ENCODE measurements at places on chromosomes 13 and 19.

DNA sequence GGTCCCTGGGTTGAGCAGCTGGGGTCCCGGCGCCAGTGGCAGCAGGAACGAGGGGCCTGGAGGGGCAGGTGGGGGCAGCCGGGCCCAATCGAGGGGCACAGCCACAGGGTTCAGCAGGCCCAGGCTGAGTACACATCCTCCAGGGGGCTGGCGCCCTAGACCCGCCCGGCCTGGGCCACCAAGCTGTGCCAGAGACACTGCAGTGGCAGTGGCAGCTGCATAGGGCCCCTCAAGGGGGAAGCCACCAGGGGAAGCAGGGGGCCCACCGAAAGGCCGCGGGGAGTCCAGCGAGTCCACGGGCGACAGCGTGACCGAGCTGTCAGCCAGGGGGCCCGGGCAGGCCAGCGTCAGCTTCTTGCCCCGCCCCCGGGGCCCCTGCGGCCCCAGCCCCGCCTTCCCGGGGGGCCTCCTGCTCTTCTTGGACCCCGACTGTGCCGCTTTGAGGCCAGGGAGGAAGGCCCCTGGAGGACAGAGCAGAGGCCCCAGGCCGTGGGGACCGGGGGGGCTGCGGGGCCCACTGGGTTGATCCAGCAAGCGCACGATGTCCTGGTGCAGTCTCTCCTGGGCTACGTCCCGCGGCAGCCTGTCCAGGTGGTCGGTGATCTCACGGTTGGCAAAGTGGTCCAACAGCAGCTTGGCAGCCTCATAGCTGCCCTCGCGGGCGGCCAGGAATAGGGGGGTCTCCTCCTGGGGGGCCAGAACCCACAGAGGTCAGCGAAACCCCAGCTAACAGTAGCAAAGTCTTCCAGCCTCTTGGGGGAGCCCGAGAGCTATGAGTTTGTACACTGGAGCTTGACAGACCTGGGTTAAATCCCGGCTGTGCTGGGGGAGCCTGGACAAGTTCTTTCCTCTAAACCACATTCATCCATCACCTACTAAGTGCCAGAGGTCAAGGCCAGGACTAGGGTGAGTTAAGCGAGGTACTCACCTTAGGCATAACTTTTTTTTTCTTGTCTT is 39.5 kb downstream of the NOTCH3 start:
- DNase-seq: no peak

- no peak for DNase-seq
Measured at GRCh38 chr13:39580881-39581575, 22.0 kb downstream of the LHFPL6 start.

DNA sequence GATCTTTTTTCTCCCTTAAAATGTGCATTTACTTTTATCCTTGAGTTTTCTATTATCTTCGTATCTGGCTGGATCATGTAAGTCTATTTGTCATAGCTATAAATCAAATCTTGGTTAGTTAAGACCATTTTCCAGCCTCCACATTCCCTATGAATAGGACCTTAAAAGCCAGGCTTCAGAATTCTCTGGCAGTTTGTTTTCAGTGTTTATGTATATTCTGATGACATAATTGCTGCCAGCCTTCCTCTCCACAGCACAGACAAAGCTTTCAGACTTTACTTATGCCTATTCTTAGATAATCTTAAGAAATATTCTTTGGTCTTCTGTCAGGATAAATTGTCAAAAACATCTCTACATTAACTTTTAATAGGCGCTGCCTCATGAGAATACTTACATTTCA is 870.8 kb upstream of the SPRY2 start:
- no peak for DNase-seq

DNA sequence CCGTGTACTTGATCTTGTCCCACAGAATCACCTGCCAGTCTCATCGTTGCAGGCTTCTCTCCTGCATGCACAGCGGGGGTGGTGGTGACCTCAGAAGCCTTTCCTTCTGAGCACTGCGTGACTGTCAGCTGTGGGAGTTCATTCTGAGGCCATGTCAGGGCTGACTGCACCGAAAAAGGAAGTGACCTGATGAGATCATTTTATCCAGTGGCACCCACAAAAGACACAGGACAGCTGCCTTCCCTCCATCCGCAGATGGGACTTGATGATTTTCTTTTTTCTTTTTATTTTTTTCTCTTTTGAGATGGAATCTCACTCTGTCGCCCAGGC is 89.7 kb downstream of the RAB20 start:
- DNase-seq: no peak

DNA sequence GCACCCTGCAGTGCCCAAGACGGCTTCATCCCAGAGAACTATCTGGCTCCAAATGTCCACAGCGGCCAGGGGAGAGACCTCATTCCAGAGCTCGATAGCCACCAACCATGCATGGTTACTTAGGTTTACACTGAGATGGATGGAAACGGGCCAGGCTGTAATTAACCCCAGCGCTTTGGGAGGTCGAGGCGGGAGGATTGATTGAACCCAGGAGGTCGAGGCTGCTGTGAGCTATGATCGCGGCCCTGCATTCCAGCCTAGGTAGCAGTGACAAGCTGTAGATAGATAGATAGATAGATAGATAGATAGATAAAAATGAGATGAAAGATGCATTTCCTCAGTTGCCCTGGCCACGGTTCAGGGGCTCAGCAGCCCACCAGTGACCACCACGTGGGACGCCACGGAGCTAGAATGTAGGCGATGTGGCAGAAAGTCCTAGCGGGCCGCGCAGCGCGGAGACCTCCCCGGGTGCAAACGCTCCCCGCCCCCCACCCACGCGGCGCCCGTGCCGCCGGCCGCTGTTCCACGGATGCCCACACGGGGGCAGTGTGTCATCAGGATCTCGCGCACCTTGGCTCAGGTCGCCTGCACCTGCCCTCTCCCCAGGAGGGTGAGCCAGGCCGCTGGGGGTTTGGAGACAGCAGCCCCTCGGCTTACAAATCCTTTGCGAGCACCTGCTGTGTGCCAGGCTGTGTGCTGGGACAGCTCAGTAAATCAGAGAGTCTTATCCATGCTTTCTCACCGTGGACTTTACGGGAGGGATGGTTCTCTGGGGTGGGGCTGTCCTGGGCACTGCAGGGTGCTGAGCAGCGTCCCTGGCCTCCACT is 13.5 kb upstream of the TLE5 start:
- no peak for DNase-seq

Data from stimulated activated CD8-positive, alpha-beta memory T cell treated with anti-CD3 and anti-CD28 coated beads, Interleukin-4, amount 100 ng/mL, for 1 hour (primary cell).